Pancreas (tissue), 10 donors: ENCODE measurements at places on chromosomes 11 and 22.

- H3K27me3 ChIP-seq: no peaks in the 10 kb centered on the region
- H3K4me3 ChIP-seq: no peak overlapping the region
- H3K36me3 ChIP-seq: no peaks in the 10 kb centered on the region
- H3K4me1 ChIP-seq: no peaks in the 10 kb centered on the region
Measured at GRCh38 chr11:67045314-67045713, 11.3 kb upstream of the RHOD start.

GRCh38 chr11:14742849-14743559 lies 99.4 kb downstream of the PDE3B start:
- no peaks in the 10 kb centered on the region for H3K4me1 ChIP-seq
- H3K27me3 ChIP-seq: no peaks in the 10 kb centered on the region
- no peak for DNase-seq
- no peak overlapping the region for H3K4me3 ChIP-seq
- no peaks in the 10 kb centered on the region for H3K36me3 ChIP-seq

DNA sequence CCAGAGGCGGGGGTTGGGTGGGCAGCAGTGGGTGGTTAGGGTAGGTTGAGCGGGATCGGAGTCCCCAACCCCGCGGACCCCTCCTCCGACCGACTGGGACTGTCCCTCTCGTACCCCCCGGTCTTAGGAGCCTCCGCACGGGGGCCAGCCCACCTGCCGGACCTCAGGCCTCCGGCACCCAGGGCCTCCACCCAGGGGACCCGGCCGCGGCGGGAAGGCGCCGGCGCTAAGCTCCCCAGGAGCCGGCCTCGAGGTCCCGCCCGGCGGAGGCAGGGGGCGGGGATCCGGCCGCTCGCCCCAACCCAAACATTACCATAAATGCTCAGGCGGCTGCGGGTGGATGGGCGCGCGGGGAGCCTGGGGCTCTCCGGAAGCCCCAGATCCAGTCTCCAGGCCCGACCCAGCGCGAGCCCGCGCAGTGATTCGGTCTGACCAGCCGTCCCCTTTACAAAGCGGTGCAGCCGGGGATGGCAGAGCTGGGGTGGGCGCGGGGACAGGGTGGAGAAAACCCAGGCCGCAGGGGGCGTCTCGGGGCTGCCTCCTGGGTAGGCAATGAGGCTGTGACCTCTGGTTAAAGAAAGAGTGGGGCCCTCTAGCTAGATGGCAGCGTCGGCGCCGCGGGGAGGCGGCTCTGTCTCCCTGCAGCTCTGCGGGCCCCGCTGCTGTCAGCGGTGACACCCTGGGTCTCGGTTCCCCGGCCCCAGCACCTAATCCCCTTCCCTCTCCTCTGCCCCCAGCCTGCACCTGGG lies 4.0 kb upstream of the MCAM start:
- DNase-seq: peak; percentile 77
- H3K36me3 ChIP-seq: no peaks in the 10 kb centered on the region
- H3K27ac ChIP-seq: peak overlapping the region; percentile 52

GRCh38 chr22:24156141-24156912 lies 25.0 kb upstream of the SUSD2 start:
- H3K4me1 ChIP-seq: peaks cover 5% of the 10 kb centered on the region
- no peaks in the 10 kb centered on the region for H3K27me3 ChIP-seq
- peak; percentile 71 for DNase-seq
- no peaks in the 10 kb centered on the region for H3K36me3 ChIP-seq

- H3K27me3 ChIP-seq: no peaks in the 10 kb centered on the region
- no peak for DNase-seq
- H3K4me3 ChIP-seq: no peak overlapping the region
- H3K4me1 ChIP-seq: peaks cover 10% of the 10 kb centered on the region
- no peak overlapping the region for H3K27ac ChIP-seq
Measured at GRCh38 chr22:21807544-21808529, 59.6 kb downstream of the MAPK1 start.

DNA sequence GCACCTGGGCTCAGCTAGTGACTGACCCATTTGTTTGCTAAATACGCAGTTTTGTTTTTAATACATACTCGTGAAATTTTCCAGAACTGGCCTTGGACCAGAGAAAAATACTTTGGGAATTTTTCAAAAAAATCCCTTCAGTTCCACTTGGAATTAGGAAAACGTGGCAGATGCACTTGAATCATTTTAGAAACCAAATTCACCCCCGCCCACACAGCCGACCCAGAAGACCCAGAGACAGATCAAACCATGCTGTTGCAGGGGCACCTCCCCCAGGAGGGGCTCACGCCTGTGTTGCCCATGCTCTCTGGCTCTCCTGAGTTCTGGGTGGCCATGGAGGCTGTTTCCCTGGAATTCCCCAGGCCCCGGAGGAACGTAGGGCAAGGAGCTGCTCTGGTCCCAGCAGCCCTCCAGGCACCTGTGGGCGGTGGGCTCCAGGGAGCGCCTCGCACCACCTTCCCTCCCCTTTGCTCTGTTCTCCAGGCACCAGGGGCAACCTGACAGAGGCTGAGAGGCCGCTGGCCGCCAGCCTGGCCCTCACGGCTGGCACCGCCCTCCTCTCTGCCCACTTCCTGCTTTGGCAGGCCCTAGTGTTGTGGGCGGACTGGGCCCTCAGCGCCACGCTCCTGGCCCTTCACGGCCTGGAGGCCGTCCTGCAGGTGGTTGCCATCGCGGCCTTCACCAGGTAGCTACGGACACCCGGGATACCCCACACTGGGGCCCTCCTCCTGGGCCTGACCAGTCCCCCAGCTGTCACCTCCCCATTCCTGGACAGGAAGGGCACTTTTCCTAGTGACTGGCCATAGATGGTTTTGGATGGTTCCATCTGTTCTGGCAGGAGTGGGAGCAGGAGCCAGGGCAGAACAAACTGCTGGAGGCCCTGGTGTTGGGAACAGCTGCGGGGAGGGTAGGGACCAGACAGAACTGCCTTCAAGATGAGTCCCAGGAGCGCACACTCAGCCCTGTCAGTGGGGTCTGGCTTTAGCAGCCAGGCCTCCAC lies 3.3 kb upstream of the EPS8L2 start:
- DNase-seq: peak; percentile 73
- peaks cover 18% of the 10 kb centered on the region for H3K4me1 ChIP-seq
- H3K4me3 ChIP-seq: no peak overlapping the region
- H3K27ac ChIP-seq: no peak overlapping the region
- H3K27me3 ChIP-seq: no peaks in the 10 kb centered on the region

DNA sequence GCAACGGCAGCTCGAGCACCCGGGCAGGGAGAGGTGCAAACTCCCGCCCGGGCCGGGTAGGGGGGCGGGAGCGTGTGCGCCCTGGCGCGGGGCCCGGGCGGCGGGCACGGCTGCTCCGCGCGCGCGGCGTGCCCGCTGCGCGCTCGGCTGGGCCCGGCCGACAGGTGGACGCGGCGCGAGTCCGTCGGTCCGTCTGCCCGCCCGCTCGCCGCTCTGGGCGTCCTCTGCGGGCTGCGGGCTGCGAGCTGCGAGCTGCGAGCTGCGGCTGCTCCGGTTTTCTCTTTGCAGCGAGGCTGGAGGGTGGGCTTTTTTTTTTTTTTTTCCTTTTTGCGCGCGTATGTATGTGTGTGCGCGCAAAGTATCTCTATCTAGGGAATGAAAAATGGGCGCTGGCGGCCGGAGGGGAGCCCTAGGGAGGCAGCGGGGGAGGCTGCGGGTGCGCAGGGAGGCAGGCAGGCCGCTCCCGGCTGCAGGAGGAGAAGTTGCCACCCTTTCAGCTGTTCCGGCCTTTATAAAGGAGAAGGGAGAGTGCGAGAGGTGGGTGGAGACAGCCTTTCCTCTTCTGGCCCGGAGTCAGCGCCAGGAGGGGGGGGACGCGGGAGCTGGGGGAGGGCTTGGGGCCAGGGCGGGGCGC lies at the start of gene PDGFB:
PDGFB (minus strand) TSS at position 487 of the 634 bp plus-strand sequence. CDS start 1,019 bp downstream, outside the sequence.
- peaks cover 10% of the 10 kb centered on the region for H3K4me1 ChIP-seq
- H3K36me3 ChIP-seq: no peaks in the 10 kb centered on the region

- H3K27me3 ChIP-seq: no peaks in the 10 kb centered on the region
- no peak overlapping the region for H3K27ac ChIP-seq
- H3K4me1 ChIP-seq: no peaks in the 10 kb centered on the region
- H3K36me3 ChIP-seq: no peaks in the 10 kb centered on the region
Measured at GRCh38 chr11:124823512-124824376, 23.5 kb upstream of the MSANTD2 start.

DNA sequence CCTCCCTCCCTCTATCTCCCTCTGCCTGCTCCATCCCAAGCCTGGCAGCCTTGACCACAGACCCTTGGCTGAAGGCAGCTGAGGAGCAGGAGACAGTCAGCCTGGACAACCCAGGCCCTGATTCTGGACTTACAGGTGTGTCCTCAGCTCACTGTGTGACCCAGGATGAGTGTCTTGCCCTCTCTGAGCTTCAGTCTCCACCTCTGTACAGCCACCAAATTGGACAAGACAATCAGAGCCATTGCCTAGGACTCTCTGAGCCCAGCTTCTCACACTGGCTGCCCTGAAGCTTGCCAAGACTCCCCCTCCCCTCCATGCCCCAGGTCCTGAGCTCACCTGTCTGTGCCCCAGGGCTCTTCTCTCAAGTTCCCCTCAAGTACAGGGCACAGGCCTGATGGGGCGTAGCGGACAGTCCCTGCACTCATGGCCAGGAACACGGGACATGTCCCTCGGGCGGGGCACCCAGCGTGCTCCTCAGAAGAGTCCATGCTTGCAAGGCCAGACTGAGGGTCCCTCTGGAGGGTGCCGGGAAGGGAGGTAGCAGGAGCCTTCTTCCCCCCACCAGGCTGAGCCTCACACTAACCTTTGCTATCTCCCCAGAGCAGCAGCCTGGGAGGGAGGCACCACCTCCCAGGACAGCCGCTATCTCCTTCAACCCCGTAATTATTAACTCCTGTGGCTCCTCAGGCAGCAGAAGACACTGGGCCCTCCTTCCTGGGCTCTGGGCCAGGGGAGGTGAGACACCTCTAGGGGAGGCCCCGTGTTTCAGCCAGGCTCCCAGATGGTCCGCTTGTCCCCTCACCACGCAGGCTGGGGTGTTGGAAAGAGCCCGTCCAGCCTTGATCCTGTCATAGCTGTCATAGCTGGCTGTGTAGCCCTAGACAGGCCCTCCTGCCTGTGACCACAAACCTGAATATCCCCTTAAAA lies 2.6 kb upstream of the RAB3IL1 start:
- H3K36me3 ChIP-seq: no peaks in the 10 kb centered on the region
- no peak overlapping the region for H3K27ac ChIP-seq
- H3K4me3 ChIP-seq: no peak overlapping the region
- H3K4me1 ChIP-seq: no peaks in the 10 kb centered on the region
- no peak for DNase-seq
- H3K27me3 ChIP-seq: no peaks in the 10 kb centered on the region

- no peak for DNase-seq
- H3K27me3 ChIP-seq: no peaks in the 10 kb centered on the region
- H3K27ac ChIP-seq: no peak overlapping the region
- no peaks in the 10 kb centered on the region for H3K4me1 ChIP-seq
- peaks cover 87% of the 10 kb centered on the region for H3K36me3 ChIP-seq
Measured at GRCh38 chr22:36284171-36284571, 31.2 kb downstream of the APOL1 start.

- H3K36me3 ChIP-seq: no peaks in the 10 kb centered on the region
- H3K4me3 ChIP-seq: no peak overlapping the region
- H3K27me3 ChIP-seq: no peaks in the 10 kb centered on the region
Measured at GRCh38 chr22:43550672-43551071, 138.9 kb downstream of the MPPED1 start.

DNA sequence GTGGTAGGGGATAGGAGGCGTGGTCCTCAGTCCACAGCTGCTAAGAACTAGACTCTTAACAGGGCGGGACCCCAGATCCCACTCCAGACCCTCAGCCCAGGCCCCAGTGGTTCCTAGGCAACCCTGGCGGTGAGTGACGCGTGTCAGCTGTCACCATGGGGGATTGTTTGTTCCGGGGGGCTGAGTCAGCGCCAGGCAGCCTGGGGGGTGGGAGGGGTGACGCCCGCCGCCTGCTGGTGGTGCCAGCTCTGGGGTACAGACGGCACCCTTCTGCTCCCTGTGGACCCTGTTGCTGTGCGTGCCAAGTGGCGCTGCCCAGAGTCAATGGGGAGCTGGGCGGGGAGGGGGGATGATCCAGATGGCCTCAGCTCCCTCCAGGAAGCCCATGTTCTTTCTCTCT lies 2.5 kb downstream of the CNIH2 start:
- H3K36me3 ChIP-seq: no peaks in the 10 kb centered on the region
- H3K27ac ChIP-seq: no peak overlapping the region
- no peak overlapping the region for H3K4me3 ChIP-seq
- H3K27me3 ChIP-seq: no peaks in the 10 kb centered on the region
- DNase-seq: peak; percentile 69

DNA sequence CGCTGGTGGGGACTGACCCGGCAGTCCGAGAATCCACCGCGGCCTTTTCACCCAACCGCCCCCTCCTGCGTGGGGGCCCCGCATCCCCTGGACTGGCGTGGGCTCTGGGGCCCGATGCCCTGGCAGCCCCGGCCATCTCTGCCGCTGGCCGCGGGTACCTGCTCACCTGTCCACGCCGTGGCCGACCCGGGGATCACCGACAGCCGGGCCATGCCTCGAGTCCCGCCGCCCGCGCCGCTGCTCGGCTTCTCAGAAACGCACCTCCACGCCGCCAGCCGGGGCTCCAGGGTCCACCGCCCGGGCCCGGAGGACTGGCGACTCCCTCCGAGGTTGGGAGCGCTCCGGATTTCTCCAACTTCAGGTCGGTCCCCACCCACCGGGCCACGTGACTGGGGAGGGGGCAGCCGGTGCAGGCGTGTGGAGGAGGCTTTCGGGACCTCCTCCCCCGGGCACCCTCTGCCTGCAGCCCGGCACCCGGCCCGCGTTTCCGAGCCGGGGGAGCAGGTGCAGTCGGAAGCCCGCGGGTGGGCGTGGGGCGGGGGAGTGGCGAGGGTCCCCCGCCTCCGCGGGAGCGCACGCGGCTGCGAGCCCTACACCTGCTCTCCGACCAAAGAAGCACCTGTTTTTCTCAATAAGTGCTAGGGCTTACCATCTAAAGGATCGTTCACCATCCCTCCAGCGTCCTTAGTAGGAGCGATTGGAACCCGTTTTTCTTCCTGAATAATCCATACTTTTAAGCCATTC lies 554 bp upstream of the NRIP3 start:
- H3K4me3 ChIP-seq: peak overlapping the region; percentile 57
- peaks cover 25% of the 10 kb centered on the region for H3K27me3 ChIP-seq
- no peak overlapping the region for H3K27ac ChIP-seq
- H3K36me3 ChIP-seq: no peaks in the 10 kb centered on the region

DNA sequence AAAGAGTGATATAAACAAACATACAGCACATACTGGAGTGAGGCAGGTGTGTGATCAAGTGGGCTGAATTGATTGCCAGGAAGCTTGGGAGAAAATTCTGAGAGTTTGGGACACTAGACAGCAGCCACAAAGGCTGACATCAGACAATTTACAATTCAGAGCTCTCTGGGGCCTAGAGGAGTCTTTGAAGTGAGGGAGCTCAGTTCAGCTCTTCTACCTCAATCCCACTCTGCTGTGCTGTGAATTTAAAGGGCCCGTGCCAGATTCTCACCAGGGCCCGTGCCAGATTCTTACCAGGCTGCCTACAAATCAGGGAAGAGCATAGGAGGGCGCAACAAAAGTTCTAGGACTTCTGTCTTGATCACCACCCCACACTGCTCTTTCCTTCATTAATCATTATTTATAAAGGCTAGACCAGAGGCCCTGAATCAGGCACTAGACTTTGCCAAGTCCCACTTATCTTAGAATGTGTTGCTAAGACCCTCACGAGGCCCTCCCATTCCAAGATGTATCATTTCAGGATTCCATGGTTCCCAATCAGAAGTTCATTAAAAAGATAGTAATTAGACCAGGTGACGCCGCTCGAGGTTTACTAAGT lies 112.4 kb downstream of the KIRREL3 start:
- H3K27me3 ChIP-seq: no peaks in the 10 kb centered on the region
- no peaks in the 10 kb centered on the region for H3K4me1 ChIP-seq
- no peak overlapping the region for H3K4me3 ChIP-seq
